ENCODE measurements at places on chromosomes 7 and 10. TPM values are rescaled to one million over a fixed set of nuclear protein-coding genes. Genes with fewer than 3 reads are reported as not detected.

Gene SNX13
- total RNA-seq = 60.5 TPM

Gene NFE2L3
- 2.9 TPM for total RNA-seq

Gene CHST15
- 4.6 TPM for total RNA-seq

Gene FAM25G
- not detected for total RNA-seq

Gene TRPV5
- total RNA-seq = not detected

Gene ZNF239
- total RNA-seq = 8.9 TPM

Gene TMEM236
- total RNA-seq = 0.11 TPM

Gene CYP2E1
- 0.37 TPM for total RNA-seq

Gene HMX2
- not detected for total RNA-seq

Gene SLC18A3
- total RNA-seq = not detected

All from uterine smooth muscle cell (primary cell).